Bronchial epithelial cell (primary cell): ENCODE measurements at places on chromosomes 2 and 18.

DNA sequence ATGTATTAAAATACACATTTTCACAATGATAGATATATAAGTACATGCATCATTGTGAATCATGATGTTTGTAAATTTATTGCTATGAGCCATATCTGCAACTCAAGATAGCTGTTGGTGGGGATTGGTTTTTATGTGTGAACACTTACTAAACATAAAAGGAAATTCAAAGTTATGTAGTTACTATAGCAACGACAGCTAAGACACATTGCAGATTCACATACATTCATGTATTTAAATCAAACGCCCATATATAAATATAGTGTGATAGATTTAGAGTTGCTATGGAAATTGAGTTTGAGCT lies 65.6 kb downstream of the MAPRE2 start:
- DNase-seq = no peak

- no peak for DNase-seq
Measured at GRCh38 chr18:12377556-12378197, 650 bp upstream of the AFG3L2 start.

DNA sequence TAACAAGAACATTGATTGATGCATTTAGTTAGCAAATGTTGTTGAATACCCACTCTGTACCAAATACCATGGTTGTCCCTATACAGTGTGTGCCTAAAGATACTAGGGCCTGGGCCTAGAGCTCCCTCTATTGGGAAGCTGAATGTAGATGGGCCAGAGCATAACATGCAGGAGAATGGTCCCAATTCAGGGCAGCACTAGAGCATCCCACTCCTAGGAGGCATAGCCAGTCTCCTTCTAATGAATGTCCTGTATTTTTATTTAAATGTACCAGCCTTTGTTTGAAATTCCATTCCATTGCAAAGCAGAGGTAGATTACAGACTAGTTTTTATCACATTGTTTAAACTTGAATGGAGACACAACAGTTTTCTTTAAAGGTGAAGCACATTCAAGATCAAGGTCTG lies 90.6 kb downstream of the FEZ2 start:
- DNase-seq = peak; percentile 52

GRCh38 chr2:30620102-30620501 lies 173.1 kb downstream of the LCLAT1 start:
- no peak for DNase-seq

DNA sequence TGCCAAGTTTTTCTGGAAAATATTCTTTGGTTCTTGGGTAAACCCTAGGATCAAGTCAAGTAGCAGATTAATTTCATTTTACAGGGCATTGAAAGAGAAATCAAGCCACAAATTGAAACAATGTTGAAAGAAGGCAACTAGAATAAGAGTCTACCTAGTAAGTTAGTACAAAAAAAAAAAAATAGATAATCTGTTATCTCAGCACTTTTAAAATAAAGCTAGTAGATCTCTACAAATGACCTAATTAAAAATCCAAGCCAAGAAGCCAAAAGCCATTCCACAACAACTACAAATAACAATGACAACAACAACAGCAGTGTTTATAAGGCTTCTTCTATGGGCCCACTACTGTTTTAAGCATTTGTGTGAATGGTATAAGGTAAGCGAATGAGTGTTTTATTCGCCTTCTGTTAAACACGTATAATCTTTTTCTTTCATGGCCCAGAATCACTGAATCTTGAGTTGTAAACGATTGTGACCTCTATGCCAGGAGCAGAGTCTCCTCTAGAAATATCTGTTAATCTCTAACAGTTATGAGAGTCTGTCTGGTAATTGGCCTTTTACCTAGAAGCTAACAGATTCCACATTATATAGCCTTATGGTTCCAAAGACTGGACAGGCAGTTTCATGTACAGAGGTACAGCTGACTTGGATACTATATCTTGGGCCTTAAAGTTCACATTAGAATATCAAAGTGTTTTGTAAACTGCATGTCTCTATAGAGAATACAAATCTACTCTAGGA lies 28.6 kb upstream of the CUL3 start:
- no peak for DNase-seq

- DNase-seq = no peak
Measured at GRCh38 chr18:49001587-49001986, 50.8 kb upstream of the SMAD7 start.

- no peak for DNase-seq
Measured at GRCh38 chr18:49175071-49175470, 224.3 kb upstream of the SMAD7 start.

DNA sequence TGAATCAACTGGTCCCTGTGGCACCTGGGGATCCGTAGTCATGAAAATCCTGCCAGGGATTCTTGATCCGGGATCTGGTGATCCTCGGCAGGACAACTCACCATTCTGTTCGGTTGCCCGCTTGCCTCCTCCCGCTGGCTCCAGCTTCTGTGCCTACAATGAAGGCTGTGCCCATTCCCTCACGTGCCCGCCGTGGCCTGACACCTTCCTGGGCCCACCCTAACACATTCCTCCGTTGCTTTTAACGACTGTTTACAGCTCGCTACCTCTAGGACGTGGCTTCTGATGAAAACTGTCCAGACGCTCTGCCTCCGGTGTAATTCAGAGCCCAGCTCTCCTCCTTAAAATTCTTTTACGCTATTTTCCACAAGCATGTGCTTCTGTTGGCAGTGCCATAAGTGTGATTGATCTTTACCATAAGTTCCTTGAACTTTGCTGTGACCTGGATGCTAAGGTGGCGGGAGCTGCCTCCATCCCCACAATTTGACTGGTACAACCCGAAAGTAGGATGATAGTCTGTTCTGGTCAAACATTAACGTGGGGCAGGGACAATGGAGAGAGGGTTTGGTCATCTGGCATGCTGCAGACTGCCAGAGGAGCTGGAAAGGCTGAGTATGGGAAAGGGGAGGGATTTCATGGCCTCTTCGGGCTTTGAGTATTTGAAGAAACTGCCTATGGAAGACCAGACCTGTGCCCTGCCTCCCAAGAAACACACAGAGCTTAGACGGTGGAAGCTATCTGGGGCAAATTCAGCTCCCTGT lies 206.8 kb upstream of the TNP1 start:
- DNase-seq = no peak

- DNase-seq = no peak
Measured at GRCh38 chr2:29576231-29576630, 345.2 kb downstream of the ALK start.

- DNase-seq = no peak
Measured at GRCh38 chr2:65407240-65407639, 25.2 kb downstream of the SPRED2 start.

- peak; percentile 86 for DNase-seq
Measured at GRCh38 chr18:49656073-49656692, 94.3 kb downstream of the LIPG start.
